M059J (cell line): ENCODE measurements at places on chromosomes 13 and 19.

DNA sequence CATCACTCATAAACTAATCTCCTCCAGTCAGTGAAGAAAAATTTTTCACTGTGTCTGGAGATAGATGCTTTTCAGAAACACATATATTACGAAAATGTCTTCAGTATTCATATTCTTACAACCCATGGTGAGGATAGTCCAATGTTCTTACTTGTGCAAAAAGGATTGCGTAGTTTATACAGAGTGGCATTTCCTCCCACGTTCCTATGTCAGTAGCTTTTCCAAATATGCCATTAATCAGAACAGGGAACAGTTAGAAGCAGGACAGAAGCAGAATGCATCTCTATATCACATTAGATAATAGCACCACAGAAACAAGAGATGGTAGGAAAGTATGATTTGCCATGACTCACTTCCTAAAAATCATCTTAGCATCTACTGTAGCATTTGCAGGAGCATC lies 282.9 kb downstream of the SLITRK5 start:
- DNase-seq = no peak

DNA sequence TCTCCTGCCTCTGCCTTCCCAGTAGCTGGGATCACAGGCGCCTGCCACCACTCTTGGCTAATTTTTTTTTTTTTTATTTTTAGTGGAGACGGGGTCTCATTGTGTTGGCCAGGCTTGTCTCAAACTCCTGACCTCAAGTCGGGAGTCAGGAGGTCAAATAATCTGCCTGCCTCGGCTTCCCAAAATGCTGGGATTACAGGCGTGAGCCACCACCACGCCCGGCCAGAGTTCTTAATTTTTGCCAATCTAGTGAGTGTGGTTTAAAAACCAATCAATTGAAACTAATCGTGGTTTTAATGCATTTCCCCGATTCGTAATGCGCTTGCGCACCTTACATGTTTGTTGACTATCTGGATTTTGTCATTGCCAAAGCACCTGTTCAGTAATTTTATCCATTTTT lies 37.0 kb downstream of the SKA3 start:
- DNase-seq = no peak

GRCh38 chr13:26457212-26457611 lies 100.3 kb upstream of the WASF3 start:
- peak; percentile 96 for DNase-seq

DNA sequence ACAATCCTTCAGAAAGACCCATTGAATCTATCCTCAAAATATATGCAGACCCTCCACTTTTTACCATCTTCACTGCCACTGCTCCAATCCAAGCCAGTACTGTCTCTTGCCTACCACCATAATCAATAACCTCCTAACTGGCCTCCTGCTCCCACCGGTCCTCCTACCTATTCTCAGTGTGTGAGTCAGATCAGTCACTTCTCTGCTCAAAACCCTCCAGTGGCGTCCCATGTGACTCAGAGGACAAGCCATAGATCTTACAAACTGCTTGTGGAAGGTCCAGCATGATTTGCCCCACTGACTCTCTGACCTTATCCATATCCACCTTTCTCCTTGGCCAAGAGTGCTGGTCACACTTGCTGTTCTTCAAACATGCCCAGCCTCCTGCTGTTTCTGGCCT lies 23.4 kb upstream of the MBNL2 start:
- peak; percentile 18 for DNase-seq

- peak; percentile 95 for DNase-seq
Measured at GRCh38 chr19:5191091-5191490, 149.5 kb downstream of the PTPRS start.

GRCh38 chr19:18440415-18440877 lies 2.5 kb upstream of the ISYNA1 start:
- no peak for DNase-seq

DNA sequence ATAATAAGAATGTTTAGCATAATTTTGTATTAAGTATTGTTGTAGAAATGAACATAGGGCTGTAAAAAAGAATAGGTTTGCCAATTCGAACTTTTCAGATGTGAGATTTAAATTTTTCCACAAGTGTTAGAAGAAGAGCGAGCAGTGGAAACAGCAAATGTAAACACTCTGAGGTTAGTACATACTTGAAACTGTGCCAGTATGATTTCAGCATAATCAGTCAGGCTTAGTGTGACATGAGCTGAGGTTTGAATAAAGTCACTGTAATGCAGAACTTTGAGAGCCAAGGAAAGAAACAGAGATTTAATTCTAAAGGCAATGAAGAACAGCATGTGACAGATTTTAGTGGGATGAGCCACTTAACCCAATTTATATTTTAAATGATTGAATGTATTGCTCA lies 2166.4 kb downstream of the PCDH9 start:
- DNase-seq = peak; percentile 12

DNA sequence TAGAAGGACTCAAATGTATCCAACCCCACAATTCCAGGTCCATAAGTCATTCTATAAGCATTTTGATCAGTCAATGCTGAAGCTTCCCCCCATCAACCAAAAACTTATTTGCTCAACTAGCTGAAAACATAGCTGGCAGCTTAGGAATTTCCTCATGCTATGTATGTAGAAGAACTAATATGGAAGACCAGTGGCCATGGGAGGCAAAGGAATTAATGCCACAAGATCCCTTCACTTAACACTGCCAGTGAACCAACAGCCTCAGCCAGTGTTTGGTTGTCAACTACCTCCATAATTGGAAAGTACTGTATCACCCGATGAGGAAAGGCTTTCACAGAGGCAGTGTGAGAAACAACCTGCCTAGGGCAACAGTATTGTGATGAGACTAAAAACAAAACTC lies 105.4 kb downstream of the ZNF429 start:
- no peak for DNase-seq

DNA sequence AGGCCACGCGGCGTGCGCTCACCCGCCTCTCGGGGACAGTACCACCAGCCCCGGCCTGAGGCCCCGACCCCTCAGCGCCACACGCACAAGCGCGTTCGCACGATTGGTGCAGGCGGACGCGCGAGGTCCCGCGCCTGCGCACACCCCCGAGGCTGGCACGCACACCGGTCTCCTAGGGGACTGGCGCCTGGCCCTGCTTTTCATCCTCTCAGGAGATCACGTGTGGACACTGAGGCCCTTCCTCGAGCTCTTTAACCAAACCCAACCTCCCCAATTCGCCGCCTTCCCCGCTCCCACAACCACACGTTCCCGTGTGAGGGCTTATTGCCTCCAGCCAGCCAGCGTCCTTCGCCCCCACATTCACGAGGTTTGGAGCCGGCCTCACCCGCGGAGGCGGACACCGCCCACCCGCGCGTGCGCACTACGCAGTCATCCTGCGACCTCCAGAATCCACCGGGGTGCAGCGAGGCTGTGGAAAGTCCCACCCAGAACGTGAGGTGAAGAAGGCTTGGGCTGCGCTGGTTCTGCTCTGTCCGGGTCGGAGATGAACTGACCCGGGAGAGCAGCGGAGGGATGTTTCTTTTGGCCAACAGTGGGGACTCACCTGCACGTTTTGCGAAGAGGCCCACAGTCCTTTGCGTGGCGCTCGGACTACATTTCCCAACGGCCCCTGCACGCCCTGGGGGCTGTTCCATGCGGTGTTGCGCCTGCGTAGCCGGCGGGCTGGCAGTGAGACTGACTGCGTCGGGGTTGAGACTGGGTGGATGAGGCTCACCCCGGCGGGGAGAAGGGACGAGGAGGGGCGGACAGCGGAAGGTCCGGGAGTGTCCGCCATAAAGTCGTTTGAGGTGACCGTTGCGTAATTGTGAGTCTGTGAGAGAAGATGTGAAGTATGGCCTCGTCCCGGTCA lies 539 bp upstream of the ZNF667 start:
- peak; percentile 94 for DNase-seq

- DNase-seq = peak; percentile 65
Measured at GRCh38 chr13:114063545-114064449, 68.6 kb downstream of the RASA3 start.

DNA sequence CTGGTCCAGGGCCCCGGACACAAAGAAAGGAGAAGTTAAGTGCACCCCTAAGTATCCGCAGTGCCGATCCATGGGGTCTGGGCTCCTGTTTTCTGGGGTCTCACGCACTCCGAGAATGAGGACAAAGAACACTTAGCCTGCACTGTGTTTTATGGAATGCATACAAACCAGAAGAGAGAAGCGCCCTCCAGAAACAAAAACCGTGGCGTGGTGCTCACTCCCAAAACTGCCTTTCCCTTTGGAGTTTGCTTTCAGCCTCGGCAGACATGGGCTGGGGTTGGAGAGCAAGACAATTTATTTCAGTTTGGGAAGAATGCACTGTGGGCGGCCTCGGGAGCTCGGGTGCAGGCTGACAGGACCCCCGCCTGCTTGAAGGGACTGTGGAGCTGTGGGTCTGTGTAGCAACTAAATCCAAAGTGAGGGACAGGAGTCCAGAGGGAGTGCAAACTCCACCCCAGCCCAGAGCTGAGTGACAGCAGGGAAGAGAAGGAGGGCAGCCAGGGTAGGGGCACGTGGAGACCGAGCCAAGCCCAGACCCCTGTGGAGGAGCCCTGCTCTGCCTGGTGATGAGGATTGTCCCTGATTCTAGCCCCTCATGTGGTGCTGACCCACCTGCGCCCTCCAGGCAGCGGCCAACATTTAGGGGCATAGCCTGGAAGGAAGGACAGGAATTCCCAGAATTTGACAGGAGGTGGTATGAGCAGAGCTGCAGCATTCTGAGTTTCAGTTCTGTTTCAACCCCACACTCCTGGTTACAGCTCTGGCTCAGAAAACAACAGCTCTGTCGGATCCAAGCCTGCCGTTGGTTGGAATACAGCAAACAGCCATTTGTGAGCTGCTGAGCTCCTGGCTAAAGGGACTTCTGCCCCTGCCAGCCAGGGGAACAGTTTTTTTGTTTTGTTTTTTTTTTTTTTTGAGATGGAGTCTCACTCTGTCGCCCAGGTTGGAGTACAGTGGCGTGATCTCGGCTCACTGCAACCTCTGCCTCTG lies 37.8 kb upstream of the POP4 start:
- no peak for DNase-seq

DNA sequence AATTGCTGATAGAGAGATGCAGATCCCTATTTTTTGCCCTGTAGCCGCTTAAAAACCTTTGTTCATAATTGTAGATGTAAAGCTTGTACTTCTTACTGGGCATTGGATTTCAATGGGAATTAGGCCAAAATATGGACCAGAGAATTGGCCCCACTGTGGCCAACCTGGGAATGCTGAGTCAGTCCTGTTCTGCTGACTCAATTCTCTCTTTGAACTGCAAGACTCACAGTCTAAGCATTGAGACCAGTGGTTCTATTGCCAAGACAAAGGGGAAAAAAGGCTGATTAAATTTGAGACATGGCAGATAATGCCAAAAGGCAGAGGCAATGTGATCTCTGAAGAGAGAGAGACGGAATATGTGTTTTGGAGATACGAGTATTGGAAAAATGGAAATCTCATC lies 72.5 kb upstream of the UBL3 start:
- DNase-seq = peak; percentile 80

DNA sequence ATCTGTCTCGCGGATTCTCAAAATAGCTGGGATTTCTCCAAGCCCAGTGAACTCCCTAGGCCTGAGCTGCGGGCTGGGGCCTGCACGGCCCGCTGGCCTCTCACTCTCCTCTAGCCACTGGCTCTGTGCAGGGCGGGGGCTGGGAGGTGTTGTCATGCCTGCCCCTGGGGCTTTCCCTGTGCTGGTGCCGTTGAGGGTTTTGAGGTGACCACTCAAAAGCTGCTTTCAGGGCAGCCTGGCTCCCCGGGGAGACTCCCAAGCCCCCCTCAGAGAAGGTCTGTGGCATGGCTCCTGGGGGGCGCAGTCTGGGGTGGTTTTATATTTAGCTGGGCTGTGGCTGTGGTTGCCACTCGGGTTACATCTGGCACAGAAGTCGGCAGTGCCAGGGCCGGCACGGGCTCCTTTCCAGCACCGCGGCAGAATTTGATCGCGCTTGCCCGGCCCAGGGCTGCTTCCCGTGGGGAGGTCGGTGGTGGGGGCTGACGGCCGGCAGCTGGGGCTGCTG lies 10.0 kb downstream of the NDUFB7 start:
- DNase-seq = peak; percentile 86

DNA sequence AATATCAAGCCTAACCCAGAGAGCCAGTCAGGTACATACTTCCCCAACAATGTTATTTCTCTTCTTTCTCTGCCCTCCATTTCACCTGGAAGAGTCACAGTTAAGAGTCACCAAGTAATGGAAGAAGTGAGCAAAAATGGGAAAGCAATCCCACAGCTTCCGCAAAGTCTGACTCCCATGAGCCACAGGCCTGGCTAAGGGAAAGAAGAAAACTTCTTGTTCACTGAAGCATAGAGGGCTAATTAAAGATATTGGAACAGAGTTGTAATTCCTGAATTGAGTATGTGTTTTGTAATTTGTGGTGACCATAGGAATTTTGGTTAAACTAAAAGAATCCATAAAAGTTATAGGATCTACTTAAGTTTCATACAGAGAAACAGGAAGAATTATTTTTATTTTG lies 830.9 kb upstream of the PCDH20 start:
- no peak for DNase-seq

DNA sequence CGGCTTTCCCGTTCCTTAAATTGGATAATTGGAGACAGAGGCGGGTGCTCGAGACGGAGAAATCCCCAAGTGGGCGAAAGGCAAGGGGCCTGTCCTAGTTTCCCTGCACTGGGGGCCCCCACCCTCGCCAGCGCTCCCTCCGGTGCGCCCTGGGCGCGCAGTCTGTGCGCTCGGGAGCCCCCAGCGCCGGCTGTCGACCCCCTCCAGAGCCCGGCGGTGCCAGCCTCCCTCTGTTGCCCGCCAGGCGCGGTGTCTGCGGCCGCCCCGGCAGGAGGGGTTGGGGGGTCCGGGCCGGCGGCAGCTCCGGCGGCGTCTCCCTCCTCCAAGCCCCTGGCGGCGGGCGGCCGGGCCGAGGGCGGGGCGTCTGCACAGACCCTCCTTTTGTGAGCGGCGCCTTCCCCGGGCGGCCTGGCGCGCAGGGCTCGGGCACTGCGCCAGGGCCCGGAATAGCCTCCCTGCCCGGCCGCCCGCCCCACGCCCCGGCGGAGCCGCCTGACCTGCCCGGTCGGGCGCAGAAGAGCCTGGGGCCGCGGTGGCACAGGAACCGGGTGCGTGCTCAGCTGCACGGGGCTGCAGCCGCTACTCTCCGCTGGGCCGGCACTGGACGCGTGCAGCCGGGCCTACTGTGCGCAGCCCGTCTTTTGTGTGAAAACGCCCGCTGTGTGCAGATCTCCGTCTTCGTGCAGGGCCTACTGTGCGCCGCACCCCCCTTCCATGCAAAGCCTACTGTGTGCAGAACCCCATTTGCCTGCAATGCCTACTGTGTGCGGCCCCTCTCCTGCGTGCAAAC lies 13.2 kb downstream of the GADD45B start:
- DNase-seq = peak; percentile 58

GRCh38 chr13:61410266-61410665 lies 5.4 kb downstream of the PCDH20 start:
- DNase-seq = no peak

- peak; percentile 2 for DNase-seq
Measured at GRCh38 chr13:107117327-107118012, 549.5 kb upstream of the ARGLU1 start.

GRCh38 chr19:54047616-54048015 lies 16.1 kb downstream of the VSTM1 start:
- no peak for DNase-seq

GRCh38 chr13:19955873-19956559 lies 2.5 kb upstream of the ZMYM2 start:
- no peak for DNase-seq

DNA sequence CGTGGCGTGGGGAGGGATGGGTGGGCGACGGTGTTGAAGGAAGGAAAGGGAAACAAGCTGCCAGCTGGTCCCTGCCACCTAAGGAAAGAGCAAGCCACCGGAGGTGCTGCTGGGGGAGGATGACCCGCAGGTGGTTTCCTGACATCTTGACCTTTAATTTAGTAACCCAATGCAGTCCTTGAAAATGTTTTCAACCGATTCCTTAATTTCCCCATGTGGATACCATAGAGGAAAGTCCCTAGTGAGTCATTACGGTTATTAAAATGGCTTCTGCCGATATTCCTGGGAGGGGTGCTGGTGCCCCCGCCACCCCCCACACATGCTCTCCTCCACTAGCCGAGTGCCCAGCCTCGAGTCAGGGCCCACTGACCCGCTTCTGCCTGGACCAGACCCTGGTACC lies 6.3 kb upstream of the ANKRD10 start:
- no peak for DNase-seq
